Urinary bladder (tissue), 4 donors: ENCODE measurements at places on chromosomes 11 and 22.

- DNase-seq: no peak
These were observed 18.2 kb downstream of the CHRM1 start for GRCh38 chr11:62902932-62903331.

- no peak for DNase-seq
These were observed 11.1 kb downstream of the IGHMBP2 start for GRCh38 chr11:68914761-68915160.

DNA sequence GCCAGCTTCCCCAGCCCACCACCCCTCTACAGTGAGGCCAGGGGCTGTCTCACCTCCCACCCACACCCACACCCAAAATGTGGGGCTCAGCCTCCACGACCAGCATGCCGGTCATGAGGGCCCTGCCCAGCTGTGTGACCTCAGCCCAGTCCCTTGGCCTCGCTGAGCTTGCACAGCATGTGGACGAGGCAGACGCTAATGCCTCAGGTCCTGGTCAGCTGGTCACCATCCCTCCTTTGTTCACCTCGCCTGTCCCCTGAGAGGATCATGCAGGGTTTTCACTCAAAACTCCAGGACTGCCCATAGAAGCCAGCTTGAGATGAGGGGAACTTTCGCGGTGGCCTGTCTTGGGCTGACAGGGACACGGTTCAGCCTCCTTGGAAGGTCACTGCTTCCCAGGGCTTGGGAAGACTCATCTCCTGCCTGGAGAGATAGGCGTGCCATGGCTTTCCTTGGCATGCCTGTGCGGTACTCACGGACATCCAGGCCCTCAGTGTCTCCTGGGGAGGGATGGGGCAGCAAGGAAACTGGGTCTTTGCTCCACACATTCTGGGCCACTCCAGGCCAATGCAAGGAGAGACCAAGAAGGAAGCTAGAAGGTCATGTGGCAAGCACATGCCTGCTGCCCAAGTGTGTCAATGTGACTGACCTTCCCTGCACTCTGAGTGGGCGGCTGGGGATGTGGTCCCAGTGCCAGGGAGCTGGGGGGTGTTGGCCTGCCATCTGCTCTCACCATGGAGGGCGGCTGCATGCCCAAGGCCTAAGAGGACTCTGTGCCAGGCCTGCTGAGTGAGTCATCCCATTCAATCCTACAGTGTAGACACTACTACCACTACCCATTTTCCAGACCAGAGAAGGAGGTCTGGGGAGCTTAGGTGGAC, 3.2 kb upstream of the RTN4R start:
- DNase-seq: no peak

DNA sequence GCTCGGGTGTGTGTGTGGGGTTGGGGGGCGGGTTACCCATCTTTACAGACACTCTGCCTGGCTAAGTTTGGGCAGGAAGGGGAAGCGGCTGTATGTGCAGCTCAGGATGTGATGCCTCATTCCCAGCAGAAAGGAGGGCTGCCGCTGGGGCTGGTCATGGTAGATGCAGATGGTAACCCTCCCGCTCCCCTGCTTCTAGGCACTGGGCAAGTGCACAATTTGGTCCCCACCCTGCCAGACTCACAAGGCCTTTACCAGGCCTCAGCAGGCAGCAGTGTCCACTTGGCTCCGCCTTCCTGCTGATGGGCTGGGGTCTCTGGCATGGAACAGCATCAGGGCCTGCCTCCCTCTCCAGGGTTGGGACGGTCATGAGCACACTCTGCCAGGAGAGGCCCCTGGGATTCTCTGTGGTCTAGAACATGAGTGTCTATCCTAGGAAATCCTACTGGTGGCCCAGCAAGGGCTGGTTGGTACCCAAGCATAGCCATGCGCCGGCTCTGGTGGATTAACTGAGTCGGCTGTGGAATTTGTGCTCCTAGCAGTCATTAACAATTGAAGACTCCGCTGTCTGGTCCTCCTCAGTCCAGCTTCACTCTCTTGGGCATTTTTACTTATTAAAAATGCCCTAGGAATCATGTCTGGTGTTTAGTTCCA, 4.2 kb downstream of the LMO1 start:
- no peak for DNase-seq

DNA sequence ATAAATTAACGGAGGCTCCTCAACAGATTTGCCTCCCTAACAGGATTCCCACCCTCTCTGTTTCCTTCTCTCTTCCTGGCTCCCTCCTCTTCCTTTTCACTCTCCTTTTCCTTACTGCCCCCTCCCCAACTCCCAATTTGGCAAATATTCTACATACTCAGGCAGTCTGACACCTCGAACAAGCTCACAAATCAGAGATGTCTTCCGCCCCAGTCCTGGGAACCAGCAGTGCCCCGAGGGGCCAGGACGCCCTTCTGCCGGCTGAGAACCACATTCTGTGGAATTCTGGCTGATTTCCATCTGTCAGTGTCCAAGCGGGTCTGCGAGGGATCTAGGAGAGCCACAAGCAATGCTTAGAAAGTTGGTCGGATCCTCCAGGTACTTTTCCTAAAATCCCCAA, 94.0 kb downstream of the NTM start:
- no peak for DNase-seq

GRCh38 chr22:48473202-48473601, 1354.5 kb downstream of the BRD1 start:
- no peak for DNase-seq

DNA sequence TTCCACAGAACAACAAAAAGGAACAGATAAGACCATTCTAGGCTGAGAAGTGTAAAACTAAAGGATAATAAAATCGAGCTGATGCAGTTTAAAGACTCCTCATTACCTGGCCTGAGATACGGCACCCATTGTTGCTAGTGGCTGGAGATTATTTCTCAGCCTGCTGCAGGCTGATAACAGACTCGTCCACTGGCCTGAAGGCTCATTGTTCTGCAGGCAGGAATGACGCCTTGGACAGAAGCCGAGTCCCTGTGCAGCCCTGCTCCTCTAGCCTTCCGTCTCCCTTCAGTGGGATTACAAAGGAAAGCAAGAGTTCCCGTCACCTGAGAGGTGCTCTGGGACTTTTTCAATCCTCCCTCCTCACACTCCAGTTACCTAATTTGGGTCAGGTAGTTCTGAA, 1065.3 kb downstream of the OPCML start:
- no peak for DNase-seq

GRCh38 chr22:27687984-27688545, 113.5 kb downstream of the MN1 start:
- no peak for DNase-seq

- no peak for DNase-seq
These were observed 716.5 kb downstream of the NELL1 start for GRCh38 chr11:21385669-21386440.

- DNase-seq: no peak
These were observed 626 bp upstream of the LIMK2 start for GRCh38 chr22:31211482-31211861.

DNA sequence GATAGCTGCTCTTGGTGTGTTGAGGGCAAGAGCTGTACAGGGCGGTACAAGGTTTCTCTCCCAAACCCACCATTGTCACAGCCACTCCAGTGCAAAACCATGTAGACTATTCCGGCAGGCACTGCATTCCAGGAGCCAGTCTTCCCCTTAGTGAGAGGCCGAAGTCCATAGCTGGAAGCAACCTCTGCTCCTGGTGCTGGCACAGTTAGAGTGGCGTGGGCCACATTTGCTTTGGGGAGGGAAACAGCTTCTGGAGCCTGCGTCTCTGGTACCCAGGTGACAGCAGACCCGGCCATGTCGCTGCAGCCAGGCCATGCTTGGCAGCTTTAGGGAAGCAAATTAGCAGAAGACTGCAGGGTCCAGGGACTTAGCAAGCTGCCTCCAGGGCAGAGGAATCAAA, 788.0 kb downstream of the BRD1 start:
- DNase-seq: no peak

DNA sequence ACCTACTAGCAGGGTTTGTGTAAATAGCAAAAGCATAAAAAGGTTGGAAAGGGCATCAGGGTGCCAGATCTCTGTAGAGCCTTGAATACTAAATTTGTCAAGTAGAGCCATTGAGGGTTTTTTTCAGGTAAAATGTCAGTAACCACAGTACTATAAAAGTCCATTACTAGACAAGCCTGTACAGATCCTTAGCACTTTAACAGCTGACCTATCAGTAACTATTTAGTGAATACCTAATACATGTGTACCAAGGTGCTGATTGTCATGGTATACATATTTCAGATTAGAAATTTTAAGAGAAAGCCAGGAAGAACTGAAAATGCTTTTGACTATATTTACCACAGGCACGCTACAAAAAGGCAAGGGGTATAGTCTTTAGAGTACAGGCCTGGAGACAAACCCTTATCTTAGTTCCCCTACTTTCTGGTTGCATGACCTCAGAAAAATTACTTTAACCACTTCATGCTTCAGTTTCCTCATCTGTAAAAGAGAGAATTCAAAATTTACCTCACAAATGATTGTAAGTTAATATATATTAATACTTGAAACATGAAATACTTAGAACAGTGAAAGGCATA, 57.9 kb downstream of the RAB38 start:
- no peak for DNase-seq

GRCh38 chr11:129215506-129216245, 23.6 kb upstream of the ARHGAP32 start:
- DNase-seq: no peak

DNA sequence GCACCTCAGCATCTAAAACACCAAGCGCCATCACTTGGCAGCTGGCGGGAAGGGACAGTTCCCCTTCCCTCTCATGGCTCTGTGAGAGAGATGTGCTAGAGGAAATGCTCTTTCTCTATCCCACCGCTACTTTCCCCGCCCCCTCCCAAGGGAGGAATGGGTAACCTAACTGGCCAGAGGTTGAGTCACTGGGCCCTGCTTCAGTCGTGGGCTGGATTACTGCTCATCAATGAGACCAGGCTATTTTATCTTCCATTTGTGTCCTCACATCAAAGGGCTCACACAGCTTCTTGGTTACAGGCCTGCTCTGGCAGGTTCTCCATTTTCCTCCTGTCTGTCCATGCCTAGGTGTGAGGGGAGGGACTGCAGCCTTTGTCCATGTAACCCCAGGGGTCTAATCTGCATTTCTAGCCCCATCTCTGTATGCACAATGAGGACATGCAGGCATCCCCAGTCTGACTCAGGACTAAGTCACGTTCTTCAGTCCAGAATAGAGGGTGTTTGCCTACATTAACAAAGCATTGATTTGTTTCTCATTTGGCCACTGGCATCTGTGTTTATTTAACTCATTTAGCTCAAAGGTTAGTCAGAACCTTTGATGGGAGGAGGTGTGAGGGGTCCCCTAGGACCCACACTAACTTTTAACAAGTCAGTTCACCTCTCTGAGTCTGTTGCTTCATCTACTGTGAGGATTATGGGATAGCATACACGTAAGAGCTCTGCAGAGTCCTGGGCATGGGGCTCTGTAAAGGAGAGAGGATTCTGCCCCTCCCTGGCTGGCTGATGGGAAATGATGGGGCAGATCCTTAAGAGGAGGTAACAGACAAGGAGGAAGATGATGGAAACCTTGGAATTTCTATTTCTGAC, 99.1 kb downstream of the XRRA1 start:
- DNase-seq: no peak
